ENCODE measurements at places on chromosomes 13 and 19.

GRCh38 chr13:110680852-110681251 lies 25.1 kb downstream of the CARS2 start:
- DNase-seq, result no peak

DNA sequence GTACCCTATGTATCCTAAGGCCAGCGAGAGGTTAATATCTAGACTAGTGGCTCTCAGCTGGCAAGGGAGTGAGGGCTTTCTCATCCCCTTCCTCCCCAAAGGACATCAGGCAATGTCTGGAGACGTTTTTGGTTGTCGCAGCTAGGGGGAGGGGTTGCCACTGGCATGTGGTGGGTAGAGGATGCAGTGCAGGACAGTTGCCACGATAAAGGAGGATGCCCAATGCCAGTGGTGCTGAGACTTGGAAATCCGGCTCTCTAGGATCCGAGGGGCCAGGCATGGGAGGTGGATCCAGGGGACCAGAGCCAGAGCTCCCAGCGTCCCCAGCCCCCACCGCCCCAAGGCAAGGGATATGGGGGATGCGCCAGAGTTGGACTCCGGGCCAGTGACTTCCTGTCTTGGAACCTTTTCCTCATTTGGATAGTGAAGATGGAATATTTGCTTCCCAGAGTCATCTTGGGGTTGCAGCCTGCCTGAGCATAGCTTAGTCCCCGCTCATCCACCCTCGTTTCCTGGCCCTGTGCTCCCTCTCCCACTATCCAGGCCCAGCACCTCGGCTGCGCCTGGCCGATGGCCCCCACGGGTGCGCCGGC lies 4.9 kb downstream of the SSC5D start:
- DNase-seq, result no peak

GRCh38 chr13:22073718-22074117 lies 402.8 kb downstream of the FGF9 start:
- no peak for DNase-seq

DNA sequence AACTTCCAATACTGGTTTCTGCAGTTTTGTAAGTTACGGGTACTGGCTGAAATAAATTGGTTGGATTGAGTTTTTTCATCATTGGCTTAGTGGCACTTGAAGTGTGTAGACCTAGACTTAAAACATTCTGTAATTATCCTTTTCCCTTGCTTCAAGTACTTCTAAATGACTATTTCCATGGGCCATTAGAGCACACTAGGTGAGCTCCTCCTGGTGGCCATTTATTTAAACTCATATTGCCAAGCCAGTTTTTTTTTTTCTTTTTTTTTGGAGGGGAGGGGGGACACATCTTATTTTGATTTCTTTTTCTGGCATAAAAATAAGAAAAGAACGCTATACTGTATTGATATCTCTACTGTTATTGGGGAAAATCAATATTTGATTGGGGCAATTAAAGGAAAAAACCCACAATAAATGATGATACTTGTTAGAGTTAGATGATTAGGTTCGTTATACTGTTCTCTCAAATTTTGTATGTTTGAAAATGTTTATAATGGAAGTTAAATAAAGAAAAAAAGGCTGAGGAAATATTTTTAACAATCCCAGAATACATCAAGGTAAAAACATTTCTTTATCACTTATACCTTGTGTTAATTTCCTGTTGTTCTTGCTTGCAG lies 82.9 kb downstream of the PDS5B start:
- no peak for DNase-seq

DNA sequence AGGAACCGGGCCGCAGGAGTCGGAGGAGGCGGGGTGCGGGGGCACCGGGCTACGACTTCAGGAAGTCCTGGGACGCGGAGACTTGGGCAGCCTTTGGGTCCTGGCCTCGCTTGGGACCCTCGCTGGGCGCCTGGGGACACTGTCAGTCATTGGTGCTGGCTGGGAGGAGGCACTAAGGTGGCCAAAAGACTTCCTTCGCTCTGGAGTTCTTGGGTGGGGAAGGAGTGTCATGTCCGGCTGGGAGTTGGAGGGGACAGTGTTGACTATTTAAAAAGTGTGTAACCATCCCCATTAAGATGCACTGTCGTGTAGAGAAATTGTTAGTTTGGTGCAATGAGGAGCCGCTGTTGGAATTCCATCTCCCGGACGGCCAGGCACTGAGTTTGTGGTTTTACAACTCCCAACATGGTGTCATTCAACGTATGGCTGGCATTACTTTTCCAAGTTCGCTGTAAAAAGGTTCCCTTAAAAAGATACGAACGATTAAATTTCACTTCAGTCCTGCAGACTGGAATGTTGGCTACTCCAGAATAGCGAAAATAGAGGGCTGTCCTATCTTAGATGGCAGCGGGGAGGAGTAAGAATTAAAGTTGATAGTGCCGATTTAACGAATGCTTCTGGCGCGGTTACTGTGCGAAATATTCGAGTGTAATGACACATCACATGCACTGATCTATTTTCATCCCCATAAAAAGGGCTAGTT lies 776 bp downstream of the DNAJC3 start:
- DNase-seq, result no peak

DNA sequence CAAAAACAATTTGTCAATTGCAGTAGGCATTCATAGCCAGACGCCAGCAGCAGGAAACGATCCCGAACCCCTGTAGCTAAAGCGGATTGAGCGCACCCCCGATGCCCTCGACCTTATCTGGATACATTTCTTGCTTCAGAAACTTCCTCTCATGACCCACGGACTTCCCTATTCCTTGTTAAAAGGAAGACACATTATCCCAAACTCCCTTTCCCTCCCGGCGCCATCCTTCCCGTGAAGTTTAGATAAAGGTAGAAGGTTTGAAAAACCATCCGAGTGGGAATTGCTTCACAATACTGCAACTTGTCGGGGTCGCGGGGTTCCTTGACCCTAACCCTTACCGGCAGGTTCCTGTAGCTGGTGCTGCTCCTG lies 977 bp downstream of the PCDH20 start:
- DNase-seq, result no peak

DNA sequence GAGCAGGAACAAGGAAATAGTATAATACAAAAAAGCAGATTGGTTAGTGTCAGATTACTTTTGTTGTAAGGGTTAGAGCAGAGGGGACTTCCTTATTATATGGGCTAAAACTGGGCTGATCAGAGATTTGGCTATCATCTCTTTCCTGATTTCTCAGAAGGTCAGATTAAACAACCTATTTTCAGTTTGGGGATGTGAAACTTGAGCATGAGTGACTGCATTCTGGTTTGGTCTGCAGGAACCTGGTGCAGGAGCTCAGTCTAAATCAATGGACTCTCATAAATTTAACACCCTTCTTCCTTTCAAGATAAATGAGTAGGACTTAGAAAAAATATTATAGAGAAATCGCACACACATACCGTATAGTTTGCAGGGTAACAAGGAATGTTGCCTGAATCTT lies 12.9 kb upstream of the RFXAP start:
- no peak for DNase-seq

- DNase-seq, result no peak
Measured at GRCh38 chr13:21785990-21786389, 115.1 kb downstream of the FGF9 start.

All from vagina (tissue), 2 donors.